ENCODE measurements at places on chromosomes 16 and 17.

DNA sequence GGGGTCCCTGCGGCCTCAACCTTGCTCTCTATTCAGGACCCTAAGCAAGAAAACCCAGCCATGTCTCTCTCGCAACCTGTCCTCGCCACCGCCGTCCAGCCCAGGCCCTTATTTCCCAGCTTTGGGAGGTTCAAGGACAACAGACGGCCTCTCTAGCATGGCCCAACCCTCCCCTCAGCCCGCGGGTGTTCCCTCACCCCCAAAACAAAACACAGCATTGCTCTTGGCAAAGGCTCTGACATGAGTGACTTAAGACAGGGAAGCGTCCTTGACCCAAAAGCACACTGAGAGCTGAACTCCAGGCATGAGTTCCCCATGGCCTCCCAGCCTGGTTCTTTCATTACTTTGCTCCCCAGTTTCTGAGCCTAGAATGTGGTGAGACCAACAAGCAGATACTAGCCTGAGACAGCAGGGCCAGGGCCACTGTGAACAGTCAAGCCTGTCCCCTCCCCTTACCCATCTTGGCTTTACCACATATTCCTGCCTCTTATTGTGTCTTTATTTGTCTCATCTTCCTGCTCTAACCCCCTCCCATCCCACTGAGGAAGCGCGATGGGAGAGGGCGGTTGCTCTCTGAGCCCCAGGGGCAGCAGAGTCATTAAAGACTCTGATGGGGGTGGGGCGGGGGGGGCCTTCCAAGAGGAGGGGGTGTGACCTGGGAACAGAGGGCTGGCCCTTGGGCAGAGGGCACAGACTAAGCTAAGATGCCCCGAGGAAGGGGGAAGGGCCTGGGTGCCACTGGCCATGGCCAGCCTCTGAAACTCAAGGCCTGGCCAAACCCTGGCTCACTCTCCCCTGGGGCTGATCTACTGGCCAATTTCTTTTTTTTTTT, 11.8 kb downstream of the SREBF1 start:
- no peak for DNase-seq

DNA sequence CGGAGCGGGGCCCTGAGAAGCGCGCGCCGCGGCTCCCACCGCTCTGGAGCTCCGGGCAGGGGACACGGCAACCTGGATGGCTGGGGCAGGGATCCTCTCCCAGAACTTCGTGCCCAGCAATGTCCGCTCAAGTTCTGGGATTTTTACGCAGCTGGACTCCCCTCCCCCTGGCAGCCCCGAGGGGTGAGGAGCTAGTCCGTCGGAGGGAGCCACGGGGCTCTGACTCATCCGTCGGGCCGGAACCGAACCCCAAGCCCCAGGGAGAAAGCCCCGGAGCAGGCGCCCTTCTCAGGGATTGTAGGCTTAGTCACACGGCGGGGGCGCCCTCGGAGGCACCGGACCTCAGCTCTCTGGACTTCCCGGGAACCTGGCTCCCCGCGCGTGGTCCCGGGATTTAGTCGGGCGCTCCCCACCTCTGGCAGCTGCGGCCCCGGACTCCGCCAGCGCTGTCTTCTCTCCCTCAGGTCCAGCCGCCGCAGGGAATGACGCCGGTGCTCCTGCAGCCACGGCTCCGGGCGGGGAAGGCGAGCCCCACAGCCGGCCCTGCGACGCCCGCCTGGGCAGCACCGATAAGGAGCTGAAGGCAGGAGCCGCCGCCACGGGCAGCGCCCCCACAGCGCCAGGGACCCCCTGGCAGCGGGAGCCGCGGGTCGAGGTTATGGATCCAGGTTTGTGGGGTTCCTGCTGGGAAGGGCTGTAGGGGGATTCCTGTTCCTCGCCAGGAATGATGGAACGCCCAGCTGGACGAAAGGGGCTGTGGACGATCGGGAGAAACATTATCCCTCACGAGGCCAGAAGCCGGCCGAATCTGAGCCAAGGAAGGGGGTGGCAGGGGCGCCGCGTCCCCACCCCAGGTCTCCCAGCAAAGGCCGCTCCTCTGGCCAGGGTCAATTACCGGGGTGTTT, 830 bp downstream of the SPHK1 start:
- DNase-seq: no peak

GRCh38 chr17:75514919-75515495, 330 bp downstream of the CASKIN2 start:
- DNase-seq: no peak

DNA sequence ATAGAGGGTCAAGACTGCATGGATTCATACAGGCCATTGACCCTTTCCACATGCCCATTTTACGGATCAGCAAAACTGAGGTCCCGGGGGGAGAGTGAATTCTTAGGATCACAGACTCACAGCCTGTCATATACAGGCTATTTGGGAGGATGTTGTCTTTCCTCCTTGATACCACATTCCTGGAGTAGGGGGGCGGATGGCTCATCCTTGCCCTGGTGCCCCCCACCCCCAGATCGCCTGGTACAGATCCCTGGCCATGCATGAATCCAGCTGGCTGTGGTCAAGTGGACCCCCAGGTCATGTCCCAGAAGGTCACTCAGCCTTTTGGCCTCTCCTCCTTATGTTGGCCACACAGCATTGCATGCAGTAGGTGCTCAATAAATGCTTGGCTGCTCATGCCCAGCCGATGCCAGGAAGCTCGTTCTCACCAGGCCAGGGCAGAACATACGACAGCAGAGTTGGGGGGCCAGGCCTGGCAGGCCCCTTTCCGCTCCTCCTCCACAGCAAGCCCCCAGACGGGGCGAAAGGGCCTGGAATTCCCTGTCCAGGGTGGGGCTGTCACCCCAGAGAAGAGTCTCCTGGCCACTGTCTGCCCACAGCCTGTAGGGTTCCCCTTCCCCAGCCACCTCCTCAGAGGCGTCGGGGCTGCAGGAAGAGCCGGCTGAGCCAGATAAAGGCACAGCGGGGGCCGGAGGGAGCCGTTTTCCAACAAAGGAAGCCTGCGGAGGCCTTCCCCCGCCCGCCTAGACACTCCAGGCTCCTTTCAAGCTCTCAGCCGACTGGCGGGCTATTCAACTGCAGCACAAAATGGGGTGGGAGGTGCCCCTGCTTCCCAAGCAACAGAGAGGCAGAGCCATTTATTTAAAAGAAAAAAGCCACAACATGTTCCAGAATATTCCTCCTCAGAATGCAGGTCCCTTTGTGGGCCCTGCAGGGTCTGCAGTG, 215.7 kb upstream of the CIBAR2 start:
- DNase-seq: no peak

- no peak for DNase-seq
Observed at GRCh38 chr17:69090365-69090764, 29.6 kb upstream of the ABCA9 start.
